Stimulated activated CD4-positive, alpha-beta T cell treated with anti-CD3 and anti-CD28 coated beads, TNF-alpha, amount 100 ng/mL, for 1 hour (primary cell): ENCODE measurements at places on chromosomes 3 and 15.

DNA sequence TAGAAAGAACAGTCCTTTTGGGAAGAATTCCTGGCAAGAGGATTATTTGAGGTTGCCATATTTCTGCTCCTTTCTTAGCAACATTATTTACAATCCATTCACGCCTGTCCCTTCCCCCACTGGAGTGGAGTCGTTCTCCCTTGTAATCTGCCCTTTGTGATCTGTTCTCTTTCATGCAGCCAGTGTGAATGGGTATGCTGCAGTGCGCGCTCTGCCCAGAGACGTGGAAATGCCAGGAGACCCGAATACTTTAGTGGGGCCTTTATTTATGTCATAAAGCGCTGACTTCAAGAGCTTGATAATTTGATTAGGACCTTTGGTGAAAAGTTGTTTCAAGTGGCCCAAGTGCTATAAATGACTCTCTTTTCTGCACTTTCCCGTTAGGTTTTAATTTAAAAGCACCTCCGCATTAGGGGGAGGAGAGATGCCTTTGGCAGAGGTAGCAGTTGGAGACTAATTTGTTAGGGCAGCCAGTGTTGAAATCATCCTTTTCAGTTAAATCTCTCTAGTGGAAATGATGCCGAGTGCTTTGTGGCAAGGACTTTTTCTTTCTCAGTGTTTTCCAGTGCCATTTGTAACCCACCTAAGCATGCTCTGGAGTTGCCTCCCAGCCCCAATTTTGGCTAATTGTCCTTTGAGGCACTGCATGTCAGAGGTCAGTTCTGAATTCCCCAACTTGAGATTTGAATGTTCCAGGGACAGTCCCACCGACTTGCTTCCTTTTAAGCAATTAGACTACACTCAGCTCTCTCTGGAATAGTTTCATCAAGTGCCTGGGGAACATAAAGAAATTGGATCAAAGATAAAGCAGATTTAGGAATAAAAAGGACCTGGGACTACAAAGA lies 52.4 kb downstream of the PSMD6 start:
- no peak for DNase-seq

DNA sequence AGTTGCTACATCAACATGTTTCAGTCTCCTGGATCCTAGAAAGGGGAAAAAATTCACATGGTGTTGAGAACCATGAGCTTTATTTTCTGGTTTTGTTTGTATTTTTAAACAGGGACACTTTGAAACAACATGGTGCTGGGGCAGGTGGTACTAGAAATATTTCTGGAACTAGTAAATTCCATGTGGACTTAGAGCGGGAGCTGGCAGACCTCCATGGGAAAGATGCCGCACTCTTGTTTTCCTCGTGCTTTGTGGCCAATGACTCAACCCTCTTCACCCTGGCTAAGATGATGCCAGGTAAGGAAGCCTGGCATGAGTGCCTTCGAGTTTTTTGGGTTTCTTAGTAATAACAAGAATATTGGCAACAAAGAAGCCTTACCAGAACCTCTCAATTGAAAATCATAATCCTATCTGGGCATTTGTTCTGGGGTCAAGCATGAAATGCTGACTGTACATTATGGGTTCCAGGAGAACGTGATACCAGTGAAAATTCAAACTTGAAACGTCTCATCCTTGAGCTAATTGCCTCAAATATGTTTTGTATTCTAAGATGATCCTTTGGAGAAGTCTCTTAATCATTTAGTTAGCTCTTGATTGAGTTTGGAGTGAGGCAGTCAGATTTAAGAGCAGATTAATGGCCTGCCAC lies 7.9 kb downstream of the ALAS1 start:
- no peak for DNase-seq

GRCh38 chr3:2826453-2826852 lies 283.7 kb downstream of the IL5RA start:
- DNase-seq = no peak

- no peak for DNase-seq
Observed at GRCh38 chr15:61946778-61947177, 113.5 kb downstream of the VPS13C start.

- DNase-seq = no peak
Observed at GRCh38 chr15:93517176-93517575, 428.2 kb upstream of the RGMA start.

GRCh38 chr15:35479423-35479822 lies 66.5 kb downstream of the DPH6 start:
- no peak for DNase-seq

DNA sequence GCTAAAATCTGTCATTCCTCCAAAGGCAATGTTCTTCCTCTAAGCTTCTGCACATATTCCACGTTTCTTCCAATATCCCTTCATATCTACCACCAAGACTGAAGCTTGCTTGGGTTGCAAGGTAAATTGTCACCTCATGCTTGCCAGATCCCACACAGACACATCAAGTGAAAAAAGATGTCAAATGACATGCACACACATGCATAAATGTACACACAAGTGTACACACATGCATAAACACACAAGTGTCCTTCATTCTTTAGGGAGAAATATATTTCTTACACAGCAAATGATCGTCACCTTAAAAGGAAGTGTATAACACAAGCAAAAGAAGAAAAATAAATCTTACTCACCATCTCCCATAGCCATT lies 59.4 kb downstream of the CLASP2 start:
- DNase-seq = no peak

DNA sequence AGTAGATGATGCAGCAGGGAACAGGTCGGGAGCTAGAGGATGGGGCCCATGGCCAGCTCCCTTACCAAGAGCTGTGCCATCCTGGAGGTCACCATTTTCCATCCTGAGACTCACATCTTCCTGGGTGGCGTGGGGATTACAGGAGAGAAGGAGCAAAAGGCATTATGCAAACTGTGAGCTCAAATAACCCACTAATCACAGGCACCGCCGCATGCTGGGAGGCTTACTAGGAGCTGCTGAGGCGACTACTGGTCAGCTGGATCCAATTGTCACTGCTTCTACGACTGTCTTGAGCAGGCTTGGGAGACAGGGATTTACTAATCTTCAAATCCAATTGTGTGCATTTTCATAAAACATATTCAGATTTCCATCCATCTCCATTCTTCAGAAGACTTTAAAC lies 12.5 kb upstream of the KBTBD12 start:
- DNase-seq = no peak

- no peak for DNase-seq
Observed at GRCh38 chr3:81459733-81460132, 301.7 kb downstream of the GBE1 start.
